ENCODE measurements at places on chromosomes 7 and 10.

DNA sequence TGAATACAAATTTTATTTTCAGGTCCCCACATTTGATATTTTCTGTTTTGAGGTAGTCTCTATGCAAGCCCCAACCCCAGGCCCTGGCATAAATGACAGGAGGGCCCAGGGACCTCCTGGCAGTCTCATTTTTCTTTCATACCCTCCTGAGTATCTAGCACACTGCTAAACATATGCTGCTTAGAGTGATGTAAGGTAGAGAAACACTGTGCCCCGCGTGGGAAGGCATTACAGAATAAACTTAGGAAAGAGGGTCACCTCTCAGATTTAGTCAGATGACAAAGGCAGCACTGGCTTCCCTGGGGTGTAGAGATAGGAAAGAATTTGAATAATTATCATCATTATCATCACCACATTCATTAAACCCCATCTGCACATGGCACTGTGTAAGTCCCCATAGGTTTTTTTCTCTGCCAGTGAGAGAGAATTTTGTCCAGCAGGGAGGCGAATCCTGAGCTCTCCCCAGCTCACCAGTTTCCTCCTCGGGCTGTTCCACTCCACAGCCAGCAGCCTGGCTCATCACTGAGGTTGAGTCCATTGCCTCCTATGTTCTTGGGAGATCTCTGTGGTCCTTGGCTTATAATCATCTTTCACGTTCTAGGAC, 507.3 kb upstream of the GALNT17 start:
- DNase-seq = no peak

- no peak for DNase-seq
These were observed 572.1 kb upstream of the IGFBP3 start for GRCh38 chr7:46493196-46493595.

- DNase-seq = no peak
These were observed 259.3 kb downstream of the SFMBT2 start for GRCh38 chr10:7151538-7151937.

- no peak for DNase-seq
These were observed 1.9 kb downstream of the SCART1 start for GRCh38 chr10:133455611-133456031.

DNA sequence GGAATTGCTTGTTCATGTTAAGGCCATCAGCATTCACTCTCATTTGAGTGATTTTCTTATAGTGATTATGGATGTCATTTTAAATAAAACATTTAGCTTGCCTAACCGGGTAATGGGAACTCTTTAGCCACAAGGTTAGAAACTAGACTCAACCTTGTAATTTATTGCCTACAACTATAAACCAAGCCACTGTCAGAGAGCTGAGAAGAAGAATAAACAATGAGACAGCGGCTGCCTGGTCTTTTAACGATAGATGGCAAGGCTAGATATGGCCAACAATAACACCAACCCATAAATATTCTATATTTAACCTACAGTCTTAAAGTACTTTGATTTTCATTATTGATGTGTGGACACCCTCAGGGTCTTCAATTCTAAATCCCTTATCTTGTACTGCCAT, 27.8 kb upstream of the INHBA start:
- no peak for DNase-seq

DNA sequence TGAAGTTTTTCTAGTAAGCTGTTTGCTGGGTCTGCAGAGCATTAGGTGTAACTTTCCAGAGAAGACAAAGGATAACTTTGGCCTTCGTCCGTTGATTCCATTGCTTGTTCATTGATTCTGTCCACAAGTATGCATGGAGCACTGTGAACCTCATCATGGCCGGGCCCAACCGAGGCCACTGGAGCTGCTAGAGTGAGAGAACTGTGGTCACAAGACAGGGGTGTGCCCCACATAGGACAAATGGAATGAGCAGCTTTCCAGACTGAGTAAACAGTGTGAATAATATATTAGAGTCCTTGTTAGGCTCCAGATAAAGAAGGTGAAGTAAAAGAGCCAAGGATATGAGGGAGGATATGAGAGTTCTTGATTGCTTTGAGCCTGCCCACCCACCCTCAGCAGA, 24.9 kb downstream of the MBL2 start:
- no peak for DNase-seq

GRCh38 chr7:25926891-25927625, 224.9 kb upstream of the NFE2L3 start:
- no peak for DNase-seq

- DNase-seq = no peak
These were observed 9.2 kb downstream of the NUDT13 start for GRCh38 chr10:73119457-73119856.

DNA sequence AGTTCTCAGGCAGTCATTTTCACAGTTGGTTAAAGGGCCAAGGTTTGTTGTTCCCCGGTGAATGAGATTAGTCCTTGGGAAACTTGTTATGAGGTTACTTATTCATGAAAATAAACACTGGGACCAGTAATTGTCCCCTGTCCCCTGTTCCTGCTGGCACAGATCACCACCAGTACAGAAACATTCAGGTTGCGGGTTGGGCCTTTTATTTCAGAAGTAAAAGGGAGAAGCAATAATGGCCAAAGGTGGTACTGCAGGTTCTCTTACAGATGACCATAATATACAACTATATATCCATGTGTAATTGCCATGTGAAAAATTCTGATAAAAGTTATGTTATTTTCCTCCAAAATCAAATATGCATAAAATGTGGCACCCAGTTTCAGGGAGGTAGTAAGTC, 442.0 kb downstream of the SORCS1 start:
- DNase-seq = no peak

GRCh38 chr10:43082087-43082486, 5.2 kb downstream of the RET start:
- no peak for DNase-seq

GRCh38 chr10:76555067-76555670, 1082.4 kb downstream of the KCNMA1 start:
- DNase-seq = no peak

- DNase-seq = no peak
These were observed 21.6 kb upstream of the UNCX start for GRCh38 chr7:1210979-1211608.

- no peak for DNase-seq
These were observed 111.2 kb downstream of the WNT2 start for GRCh38 chr7:117211614-117212013.

GRCh38 chr7:129494041-129494440, 8.3 kb upstream of the SMKR1 start:
- DNase-seq = peak; percentile 35

- DNase-seq = no peak
These were observed 68.8 kb downstream of the PCGF5 start for GRCh38 chr10:91289305-91289704.

GRCh38 chr10:35927990-35928488, 285.9 kb upstream of the FZD8 start:
- no peak for DNase-seq

DNA sequence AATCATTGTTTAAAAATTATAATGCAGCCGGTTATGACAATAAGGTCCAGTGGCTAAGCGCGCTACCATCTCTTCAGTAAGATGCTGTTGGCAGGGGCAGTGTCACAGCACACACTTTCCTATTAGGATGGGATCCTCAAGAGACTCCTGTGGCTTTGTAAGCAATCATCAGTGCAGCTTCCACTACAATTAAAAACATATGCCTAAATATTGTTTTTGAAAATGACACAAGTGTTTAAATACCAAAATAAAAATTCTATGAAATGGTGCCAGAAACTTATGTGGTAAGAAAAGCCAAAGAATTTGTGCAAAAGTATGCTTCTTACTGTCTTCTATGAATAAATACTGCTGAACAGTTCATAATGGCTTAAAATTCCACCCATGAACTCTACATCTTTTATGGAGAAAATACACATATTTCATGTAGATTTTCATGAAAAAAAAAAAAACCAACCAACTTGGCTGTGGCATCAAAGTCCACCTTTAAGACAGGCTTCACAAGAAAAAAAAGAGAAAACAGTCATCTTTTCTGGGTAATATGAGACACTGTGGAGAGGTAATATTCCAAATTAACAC, 132.8 kb downstream of the SEMA3C start:
- DNase-seq = no peak

GRCh38 chr10:49418053-49418326, 22.1 kb upstream of the DRGX start:
- no peak for DNase-seq

- DNase-seq = no peak
These were observed 19.4 kb upstream of the SGCE start for GRCh38 chr7:94675356-94675755.

GRCh38 chr7:130872341-130872740, 138.3 kb upstream of the KLF14 start:
- DNase-seq = no peak

DNA sequence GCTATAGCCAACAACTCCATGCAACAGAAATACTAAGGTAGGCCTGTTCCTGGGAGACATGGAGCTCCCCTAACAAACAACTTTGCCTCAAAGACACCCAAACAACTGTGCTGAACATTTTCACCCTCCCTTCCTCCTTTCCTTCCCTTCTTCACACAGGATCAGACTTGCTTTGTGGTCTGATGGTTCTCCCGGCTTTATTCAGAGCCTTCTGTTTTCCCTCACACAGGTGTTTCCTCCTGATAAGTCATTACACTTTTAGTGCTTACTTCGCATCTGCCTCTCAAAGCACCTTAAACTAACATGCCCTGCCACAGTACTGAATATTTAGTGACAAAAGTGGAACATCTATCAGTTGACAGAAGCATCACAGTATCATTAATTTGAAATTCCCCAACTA, 56.3 kb upstream of the YAE1 start:
- DNase-seq = no peak

DNA sequence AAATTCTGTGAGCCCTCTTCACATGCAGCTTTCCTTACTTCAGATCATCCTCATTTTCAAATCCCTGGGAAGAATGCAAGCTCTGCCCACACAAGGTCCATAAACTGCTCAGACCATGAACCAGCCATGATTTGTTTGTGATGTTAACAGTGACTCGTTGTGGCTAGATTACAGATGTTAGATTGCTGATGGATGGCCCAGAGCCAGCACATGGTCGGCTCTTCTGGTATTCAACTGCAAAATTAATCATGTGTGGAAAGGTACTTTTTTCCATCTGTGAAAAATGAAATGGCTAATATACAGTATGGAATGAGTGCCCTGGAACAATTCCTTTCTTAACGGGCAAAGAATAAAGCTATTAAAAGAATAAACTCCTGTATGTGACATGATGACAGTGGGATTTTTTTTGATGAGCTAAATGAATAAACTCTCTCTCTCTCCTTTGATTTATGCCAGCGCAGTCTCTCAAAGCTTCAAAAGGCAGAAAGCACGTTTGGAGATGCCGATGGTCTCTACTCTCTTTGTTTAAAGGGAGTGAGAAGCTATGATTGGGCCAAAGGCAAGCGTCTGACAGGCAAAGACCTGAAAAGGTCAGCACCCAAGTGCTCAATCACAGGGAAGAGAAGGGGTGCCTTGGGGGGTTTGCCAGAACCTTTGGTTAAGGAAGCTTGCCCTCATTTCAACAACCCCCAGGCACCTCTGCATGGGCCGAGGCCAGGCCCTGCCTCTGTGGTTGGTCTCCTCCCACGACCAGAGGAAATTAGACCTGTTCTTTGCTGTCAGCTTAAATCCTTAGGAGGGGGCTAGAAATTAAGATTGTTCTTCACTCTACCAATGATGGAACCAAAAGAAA, 444.0 kb upstream of the NFE2L3 start:
- DNase-seq = peak; percentile 55

Measured in RCC 7860 (cell line).